ENCODE measurements at places on chromosomes 6 and 20.

DNA sequence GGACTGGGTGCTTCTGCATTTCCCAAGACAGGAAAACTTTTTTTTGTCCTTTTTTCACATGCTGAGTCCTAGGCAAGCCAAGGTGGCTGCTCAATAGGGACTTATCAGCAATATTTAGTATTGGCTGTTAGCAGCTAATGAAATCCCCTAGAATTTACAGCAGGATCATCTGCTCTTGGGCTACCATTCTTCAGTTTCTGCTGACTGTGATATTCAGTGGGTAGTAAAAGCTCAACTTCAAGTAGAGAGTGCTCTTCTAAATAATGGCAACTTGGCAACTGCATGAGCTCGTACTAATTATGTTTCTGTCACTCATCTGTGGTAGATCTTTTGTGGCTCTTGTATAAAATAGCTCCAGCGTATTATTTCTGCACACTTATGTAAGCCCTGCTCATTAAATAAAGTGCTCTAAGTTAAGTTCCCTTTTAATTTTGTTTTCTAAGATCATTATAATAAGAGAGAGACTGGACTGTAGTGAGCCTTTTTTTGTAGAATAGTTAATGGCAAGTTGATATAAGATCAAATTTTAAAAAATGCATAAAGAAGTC is 110.3 kb downstream of the SLC35F1 start:
- no peak for DNase-seq

DNA sequence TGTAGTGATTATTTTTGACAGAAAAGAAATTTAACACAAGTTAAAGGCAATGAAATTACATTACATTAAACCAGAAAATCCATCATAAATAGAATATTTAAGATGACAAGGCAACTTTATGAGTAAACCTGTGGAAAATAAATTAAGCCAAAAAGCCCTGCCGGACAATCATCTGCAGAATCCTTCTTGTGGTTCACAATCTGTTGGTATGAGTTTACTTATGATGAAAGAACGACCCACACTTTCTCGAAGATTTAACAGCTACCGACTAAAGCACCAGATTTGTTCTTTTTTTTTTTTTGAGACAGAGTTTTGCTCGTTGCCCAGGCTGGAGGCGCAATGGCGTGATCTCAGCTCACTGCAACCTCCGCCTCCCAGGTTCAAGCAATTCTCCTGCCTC is 21.4 kb downstream of the HDAC2 start:
- no peak for DNase-seq

DNA sequence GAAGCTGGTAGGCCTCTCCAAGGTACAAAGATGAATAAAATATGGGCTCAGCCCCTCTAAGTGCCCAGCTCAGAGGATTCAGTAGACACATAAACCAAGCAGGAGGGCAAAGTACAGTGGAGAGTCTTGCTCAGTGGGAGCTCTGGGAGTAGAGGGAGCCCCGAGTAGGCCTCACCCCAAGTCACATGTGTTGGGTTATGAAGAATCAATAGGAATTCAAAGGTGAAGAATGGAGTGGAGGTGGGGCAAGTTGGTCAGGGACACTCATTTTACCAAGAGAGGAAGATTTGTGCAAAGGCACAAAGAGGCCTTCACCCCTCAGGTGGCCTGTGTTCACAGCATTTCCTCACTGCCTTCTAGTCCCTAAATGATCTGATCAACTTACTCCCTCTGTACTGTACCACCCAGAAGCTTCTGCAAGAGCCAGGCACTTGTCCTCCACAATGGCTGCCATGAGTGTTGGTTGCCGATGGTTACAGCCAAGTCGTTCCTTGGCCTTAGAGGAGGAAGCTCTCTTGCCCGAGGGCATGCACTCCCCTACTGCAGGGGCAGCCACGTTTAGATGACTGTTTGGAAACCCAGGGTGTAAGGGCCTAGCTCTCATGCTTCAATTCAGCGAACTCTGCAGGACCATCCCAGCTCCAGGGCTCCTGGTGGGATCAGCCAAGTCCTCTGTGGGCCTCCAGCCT is 6.7 kb upstream of the CDKN1A start:
- DNase-seq, result no peak

DNA sequence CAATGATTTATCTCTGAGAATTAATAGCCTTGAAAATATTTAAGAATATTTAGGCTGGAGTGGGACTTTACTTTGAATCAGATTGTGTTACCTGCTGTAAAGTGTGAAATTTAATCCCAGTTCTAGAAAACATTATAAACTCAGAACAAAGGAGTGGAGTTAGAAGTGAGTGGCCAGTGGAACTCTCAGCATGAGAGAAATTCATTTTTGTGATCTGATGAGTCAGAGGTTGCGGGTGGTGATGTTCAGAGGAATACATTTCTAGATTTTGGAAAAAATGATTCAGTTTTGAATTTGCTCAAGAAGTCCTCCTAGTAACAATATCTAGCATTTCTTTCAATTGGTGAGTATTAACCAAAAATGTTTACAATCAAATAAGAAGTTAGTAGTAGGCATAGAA is 167.5 kb downstream of the ZFAND3 start:
- DNase-seq, result peak; percentile 82

DNA sequence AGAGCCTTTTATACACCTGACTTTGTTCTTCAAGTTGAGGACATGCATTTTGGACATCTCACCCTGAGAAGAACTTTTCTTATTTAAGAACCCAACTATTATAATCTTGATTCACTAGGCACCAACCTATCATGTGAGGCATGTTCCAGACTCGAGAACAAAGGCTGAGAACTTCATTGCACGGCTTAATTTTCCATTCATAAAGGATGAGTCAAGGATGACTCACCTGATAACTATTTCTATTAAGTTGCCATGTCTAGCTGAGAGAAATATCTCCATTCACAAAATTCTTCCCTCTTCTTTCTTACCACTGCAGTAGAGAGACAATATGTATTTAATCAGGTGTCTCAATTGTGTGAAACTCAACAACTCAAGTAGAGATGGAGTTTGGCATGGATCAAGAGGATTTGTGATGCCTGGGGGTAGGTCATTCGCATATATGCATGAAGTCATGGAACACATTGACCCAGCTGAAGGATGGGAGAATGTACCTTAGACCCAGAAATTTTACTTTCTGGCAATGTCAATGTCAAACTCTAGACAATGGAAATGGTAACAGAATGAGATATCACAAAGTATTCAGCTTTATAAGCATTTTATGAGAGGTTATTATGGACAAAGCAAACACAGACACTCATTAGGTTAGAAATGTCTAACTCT is 208.7 kb upstream of the PRND start:
- DNase-seq, result peak; percentile 97

GRCh38 chr6:121791396-121792315 is 356.2 kb downstream of the GJA1 start:
- DNase-seq, result peak; percentile 71

- DNase-seq, result peak; percentile 77
Measured at GRCh38 chr20:17024513-17025119, 202.2 kb upstream of the PCSK2 start.

GRCh38 chr6:165184192-165184979 is 125.0 kb downstream of the C6orf118 start:
- DNase-seq, result no peak

DNA sequence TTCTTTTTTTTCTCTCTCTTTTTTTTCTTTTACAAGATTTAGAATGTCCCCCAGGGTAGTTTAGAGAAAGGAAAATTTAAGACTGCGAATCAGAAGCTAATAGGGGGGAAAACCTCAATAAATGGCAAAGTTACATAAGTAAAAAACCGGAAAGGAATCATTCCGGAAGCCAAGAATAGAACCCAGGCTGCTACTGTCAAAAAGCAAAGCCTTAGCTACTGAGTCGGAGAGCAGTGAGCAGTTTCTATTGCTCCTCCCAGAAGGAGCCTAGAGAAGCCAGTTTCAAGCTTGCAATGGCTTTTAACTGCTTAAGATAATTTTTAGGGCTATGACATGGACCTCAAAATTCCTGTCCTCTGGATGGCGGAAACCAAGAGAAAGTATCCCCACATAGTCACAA is 31.6 kb downstream of the SAMD5 start:
- DNase-seq, result no peak

Measured in fibroblast of skin of back (primary cell).